Activated CD4-positive, CD25-positive, alpha-beta regulatory T cell treated with anti-CD3 and anti-CD28 coated beads, Interleukin-2, amount 50 U/mL, for 72 hours (primary cell): ENCODE measurements at places on chromosomes 4 and X.

- no peak for DNase-seq
Observed at GRCh38 chr4:36278789-36279188, 2.6 kb upstream of the DTHD1 start.

DNA sequence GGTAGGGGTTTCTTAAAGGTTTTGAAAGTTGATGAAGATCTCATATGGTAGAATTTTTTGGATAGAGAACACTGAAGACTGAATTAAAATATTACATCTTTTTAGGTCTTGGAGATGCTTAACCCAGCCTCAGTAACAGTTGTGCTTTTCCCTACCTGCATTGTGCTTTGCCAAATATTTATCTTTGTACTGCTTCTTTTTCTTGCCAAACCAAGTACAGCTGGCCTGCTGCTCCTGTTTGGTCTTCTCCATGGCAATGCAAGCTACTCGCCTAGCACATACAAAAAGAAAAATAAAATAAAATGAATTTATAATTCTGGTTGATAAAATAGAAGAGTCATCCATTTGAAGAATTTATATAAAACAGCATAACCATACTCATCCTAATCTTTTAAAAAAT is 95.4 kb downstream of the NYX start:
- no peak for DNase-seq

DNA sequence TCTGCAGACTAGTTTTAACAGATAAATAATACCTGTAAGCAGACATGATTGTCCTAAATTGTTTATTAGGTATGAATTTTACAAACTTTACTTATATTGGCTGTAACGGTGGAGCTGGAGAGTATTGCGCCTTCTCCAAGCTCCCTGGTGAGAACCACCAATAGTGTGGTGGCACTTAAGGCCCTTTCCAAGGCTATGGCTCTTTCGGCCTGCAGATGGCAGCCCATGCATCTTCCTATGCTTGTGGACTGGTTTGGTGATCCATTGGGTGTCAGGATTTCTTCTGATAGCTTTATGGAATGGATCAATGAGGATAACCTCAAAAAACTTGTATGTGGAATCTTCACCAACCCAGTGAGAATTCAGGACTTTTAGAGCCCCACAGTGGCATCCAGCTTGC is 7.8 kb downstream of the LARP1B start:
- DNase-seq, result no peak

DNA sequence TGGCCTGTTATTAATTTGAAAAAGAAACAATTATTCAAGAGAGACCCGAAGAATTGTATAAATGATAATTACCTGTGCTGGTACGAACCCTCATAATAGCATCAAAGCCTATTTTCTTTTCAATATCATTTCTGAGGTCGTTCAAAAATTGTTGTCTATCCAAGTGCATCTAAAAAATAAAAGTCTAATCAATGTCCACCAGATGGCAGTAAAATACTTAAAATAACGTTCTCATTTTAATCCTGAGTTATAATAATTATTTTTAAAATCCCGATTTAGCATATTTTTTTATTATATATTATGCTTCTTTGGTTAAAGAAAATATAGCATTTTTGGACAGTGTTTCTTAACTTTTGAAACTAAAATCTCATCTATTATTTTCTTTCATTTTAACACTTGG is 55.7 kb downstream of the METTL14 start:
- DNase-seq, result no peak

- no peak for DNase-seq
Observed at GRCh38 chr4:102578819-102579218, 77.7 kb downstream of the NFKB1 start.

DNA sequence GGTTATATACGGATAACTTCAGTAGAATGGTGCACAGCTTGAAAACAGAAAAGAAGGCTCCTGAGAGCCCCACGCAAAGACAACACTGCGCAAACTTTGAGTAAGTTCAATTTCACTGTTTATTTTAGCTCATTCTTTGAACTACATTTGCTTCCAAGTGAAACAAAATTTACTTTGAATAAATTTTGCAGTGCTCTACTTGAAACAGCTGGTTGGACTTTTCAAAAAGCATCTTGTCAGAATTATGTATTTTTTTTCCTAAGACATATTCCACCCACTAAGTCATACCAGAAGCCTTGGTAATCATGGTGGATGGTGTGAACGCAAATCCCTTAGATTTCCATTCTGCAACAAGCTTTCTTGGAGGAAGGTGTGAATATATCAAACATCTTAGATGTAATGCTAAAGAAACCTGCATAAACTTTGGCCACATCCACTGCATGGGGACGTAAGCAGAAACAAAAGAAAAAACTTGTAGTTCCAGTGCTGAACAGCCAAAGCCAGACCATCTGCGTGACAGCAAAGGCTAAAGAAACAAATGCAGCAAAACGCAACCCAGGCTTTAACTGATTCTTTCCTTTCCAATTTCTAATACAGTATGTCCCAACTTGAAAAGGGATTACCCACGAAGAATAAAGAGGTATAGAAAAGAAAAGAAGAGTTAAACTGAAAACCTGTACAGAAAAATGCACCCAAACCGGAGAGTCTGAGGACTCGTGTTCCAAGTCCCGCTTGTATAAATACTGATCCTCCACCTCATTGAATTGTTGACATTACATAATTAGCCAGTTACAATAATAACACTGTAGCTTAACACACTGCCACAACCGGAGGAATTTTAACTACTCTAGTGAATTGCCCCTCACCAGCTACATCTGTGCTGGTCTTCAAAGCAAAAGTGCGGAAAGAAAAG is 90.9 kb downstream of the SH3RF1 start:
- DNase-seq, result no peak

DNA sequence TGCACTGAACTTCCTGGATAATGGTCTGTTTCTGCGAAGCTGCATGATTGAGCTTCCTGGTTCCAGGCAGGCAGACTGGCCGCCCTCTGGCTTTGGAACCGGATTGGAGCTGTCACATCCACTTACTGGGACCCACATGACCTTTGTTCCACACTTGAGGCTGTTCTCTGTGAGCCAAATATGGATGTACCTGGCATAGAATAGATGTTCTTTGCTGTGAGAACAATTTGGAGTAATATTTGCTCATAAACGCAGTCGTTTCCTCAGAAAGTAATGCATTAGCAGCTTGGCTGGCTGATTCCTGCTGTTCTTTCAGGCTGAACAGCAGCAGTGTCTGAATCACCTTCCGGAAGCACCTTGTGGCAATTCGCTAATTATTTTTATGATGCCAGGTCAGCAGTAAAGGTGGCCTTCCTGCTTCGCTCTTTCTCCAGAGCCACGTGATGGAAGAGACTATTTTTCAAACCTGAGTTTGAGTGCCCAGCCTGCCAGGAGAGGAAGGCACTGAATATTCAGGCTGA is 78.1 kb upstream of the BOD1L1 start:
- no peak for DNase-seq
